ENCODE measurements at places on chromosomes 2 and 18.
A peak's percentile ranks its signal among the peaks of the same experiment; 100 is the strongest.

DNA sequence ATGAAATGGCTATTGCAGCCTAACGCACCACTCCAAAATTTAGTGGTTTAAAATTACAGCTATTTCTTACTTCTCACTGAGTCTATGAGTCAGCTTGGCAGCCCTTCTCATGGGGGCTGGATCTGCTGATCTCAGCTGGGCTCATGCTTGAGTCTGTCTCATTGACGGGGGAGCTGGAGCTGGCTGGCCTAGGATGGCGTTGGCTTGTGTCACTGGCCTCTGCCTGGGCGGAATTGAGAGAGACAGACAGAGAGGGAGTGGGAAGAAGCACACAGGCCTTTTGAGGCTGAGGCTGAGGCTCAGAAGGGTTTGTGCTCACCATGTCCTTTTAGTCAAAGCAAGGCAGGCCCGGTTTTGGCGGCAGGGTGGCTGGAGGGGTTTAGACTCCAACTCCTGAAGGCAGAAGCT is 412.1 kb upstream of the MYT1L start:
- peak; percentile 52 for DNase-seq

- no peak for DNase-seq
Measured at GRCh38 chr18:12943215-12943614, 4.6 kb upstream of the SEH1L start.

- no peak for DNase-seq
Measured at GRCh38 chr2:1716441-1716840, 27.9 kb downstream of the PXDN start.

DNA sequence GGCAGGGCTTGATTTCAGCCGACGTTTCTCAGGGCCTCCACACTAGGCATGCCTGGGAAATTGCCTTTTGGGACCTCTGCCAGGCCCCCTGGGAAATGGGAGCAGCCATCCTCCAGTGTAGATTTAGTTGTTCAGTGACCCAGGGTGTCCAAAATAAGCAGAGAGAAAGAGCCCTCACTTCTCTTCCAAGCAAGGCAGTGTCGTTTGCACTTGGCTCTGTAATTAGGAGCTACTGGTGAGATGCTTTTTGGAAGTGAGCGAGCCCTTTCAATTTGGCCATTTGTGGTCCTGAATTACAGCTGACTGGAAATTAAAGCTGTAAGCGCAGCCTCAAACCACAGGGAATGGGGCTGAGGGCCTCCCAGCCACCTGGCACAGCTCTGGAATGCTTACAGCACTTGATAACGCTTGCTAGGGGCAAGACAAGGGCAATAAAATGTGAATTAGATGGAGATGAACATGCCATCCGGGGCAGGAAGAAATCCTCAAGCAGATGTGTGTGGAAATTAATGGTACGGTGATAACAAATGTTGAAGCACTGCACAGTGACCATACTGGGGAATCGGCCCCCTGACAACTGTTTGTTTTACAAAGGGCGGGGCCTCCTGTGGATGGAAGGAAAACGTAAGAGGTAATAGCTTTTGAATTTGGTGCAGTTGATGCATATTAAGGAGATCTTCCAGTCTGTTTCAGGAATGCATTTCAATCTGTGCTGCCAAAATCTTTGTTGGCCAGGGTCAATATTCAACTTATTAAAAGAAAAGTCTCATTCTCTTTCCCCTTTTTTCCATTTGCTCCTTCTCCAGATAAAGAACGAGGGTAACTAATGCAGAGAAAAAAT is 173.1 kb downstream of the UXS1 start:
- DNase-seq = peak; percentile 53

DNA sequence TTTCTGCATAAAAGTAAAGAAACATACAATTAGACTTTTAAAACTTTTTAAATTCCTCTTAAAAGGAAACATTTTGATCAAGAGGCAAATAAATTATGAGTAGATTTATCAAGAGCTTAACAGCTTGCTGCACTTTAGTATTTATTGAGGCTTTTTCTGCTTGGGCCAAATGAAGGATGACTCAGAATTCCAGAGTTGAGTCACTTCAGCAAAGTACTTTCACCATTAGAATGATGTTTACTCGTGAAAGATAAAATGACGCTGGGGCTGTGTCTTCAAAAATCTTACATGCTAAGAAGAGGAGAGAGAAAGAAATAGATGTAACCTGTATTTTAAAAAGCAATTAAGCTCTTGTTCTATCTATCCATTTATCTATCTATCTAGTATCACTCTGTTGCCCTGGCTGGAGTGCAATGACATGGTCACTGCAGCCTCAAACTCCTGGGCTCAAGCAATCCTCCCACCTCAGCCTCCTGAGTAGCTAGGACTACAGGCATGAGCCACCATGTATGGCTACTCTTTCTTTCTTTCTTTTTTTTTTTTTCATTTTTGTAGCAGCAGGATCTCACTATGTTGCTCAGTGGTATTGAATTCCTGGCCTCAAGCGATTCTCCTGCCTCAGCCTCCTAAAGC is 75.3 kb upstream of the RIOK3 start:
- no peak for DNase-seq

- no peak for DNase-seq
Measured at GRCh38 chr2:181772334-181772733, 92.0 kb upstream of the NEUROD1 start.

DNA sequence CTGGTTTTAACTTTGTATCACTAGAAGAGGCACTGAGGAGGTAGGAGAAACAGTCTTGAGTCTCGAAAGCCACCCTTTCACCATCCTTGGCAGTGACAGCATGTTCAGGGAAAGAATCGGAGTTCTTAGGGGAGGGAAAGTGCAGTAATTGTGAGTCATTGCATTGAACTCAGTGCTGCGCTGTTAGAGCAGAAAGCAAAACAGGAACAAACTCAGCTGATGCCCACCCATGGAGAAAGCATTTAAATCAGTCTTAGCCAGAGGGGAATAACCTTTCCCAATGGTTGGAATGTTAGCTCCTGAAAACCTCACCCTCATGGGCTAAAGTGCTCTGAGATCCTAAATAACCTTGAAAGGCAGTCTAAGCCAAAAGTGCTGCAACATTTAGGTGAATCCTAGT is 845.6 kb upstream of the CNTNAP5 start:
- DNase-seq = no peak

DNA sequence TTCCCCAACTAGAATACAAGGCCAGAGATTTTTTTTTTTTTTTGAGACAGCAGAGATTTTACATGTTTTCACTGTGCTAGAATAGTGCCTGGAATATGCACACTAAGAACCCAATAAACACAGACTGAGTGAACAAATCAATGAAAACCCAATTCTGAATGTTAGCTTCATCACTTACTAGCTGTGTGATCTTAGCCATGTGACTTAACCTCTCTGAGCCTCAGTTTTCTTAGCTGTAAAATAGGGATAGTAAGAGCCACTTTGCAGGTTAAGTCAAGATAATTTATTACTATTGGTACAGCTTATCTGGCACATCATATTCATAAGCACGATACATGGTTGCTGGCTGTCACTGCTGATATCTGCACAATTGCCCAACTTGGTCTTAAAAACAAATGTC is 140.6 kb downstream of the EN1 start:
- no peak for DNase-seq

GRCh38 chr2:231191896-231192872 is 6.2 kb upstream of the ARMC9 start:
- no peak for DNase-seq

GRCh38 chr2:203908066-203908796 is 28.3 kb upstream of the ICOS start:
- no peak for DNase-seq

DNA sequence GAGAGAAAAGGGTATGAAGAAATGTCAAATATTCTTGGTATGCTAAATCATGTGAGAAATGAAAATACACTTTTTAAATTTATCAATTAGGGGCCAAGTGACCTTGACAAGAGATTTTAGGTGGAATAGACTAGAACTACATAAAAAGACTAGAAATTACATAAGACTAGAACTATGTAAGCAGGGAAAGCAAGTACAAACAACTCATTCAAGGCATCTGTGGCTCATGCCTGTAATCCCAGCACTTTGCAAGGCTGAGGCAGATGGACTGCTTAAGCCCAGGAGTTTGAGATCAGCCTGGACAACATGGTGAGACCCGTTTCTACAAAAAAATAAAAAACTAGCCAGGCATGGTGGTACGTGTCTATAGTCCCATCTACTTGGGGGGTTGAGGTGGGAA is 20.3 kb downstream of the SF3B1 start:
- no peak for DNase-seq

DNA sequence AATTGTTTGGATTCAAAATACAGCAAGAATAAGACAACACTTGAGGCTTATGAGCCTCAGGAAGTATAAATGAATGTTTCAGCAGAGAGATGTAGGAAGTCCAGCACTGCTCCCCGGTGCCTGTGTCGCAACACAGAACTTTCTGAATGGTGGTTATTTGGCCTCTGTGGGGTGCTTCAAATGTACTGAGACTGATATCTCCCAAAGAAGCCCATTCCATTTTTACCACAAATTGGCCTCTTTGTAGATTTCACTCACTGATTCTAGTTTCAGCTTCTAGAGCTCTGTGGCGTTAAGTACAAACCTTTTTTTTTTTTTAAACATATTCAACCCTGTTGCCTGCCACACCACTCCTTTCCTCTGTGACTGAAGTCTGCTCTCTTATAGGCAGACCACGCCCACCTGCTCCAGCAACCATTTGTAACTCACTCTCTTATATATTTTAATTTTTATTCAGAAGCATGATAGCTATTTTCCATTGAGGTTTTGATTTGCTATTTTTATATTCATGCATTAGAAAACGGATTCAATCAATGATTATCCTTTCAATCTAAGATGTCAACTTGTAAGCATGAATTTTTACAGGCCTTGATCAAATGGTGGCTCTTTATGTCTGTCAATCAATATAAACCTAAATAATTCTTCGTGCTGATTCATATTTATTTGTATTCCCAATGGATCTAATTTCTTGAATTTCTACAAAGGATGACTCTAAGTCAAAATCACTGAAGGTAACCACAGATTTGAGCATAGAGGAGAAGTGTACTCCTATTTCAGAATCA is 277.1 kb upstream of the CCDC68 start:
- DNase-seq = no peak
